ENCODE measurements at places on chromosomes 13 and 19.

DNA sequence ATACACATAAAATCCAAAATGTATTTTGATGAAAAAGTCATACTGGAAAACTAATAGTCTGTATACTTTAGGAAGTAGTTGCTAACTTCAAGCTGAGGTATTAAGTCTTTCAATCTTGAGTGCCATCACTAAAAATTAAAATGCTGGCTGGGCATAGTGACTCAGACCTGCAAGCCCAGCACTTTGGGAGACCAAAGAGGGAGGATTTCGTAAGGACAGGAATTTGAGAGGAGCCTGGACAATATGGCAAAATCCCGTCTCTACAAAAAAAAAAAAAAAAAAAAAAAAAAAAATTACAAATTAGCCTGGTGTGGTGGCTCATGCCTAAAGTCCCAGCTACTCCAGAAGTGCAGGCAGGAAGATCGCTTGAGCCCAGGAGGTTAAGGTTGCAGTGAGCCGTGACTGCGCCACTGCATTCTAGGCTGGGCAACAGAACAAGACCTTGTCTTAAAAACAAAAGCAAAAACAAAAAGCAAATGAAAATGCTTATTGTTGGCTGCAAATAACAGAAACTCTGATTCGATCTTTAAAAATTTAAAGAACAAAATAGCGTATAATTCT is 1994.2 kb upstream of the PCDH20 start:
- no peaks in the 10 kb centered on the region for H3K4me1 ChIP-seq
- no peak for DNase-seq
- no peak overlapping the region for H3K27ac ChIP-seq
- H3K36me3 ChIP-seq: no peaks in the 10 kb centered on the region

DNA sequence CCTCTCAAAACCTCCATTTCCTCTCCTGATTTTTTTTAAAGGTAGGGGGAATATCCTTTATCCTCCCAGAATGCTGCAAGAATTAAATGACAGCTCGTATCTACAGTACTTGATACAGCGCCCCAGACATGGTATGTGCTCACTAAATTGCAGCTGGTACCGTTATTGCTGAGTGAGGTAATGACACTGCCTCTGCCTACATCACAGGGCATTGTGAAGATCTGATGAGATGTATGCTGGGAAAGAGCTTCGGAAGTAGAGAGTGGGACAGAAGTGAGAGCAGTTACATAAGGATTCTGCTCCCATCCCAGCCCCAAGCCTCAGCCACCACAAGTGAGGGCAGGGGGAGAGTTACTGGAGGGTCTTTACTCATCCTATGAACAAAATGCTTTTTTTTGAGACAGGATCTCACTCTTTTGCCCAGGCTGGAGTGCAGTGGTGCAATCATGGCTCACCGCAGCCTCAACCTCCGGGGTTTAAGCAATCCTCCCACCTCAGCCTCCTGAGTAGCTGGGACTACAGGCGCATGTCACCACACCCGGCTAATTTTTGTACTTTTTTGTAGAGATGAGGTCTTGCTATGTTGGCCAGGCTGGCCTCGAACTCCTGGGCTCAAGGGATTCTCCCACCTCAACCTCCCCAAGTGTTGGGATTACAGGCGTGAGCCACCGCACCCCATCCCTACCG is 1.7 kb upstream of the FKRP start:
- H3K4me3 ChIP-seq: peak overlapping the region; percentile 97
- peaks cover 43% of the 10 kb centered on the region for H3K4me1 ChIP-seq

DNA sequence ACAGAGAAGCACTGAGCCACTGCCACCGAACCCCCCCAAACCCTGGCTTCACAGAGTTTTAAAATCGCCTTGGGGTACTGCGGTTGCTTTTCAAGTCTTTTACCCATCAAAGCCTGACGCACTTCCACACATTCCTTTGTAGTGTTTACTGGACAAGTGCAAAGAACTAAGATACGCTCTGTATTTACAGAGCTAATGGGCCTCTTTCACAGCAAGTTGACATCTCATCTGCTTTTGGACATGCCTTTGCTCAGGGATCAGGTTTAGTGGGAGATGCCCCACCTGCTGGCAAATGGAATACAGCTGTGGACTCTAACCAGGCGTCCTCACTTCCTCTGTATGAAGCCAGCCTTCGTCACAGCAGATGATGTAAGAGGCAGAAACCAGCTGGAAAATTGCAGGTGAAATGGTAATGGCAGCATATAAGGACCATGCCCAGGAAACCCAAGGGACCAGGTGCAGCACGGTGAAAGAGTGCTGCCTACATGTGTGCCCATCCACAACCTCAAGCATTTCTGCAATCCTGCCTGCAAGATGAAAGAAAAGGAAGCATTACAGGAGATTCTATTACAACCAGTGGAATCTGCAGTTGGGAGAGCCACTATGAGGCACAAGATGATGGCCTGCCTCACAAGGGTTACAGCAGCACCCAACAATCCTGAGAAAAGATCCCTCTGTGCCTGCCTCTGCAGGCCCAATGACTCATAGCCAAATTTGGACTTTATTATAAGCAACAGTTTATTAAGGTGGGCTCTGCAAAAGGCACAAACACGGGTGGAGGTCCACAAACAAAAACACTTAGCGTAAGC is 34.7 kb downstream of the BRD4 start:
- peaks cover 14% of the 10 kb centered on the region for H3K36me3 ChIP-seq
- peak; percentile 12 for DNase-seq
- no peak overlapping the region for H3K4me3 ChIP-seq
- no peaks in the 10 kb centered on the region for H3K27me3 ChIP-seq
- no peak overlapping the region for H3K27ac ChIP-seq

GRCh38 chr13:91668866-91669495 is 270.6 kb downstream of the GPC5 start:
- H3K27me3 ChIP-seq: no peaks in the 10 kb centered on the region
- H3K36me3 ChIP-seq: no peaks in the 10 kb centered on the region
- no peak overlapping the region for H3K4me3 ChIP-seq
- no peak for DNase-seq

DNA sequence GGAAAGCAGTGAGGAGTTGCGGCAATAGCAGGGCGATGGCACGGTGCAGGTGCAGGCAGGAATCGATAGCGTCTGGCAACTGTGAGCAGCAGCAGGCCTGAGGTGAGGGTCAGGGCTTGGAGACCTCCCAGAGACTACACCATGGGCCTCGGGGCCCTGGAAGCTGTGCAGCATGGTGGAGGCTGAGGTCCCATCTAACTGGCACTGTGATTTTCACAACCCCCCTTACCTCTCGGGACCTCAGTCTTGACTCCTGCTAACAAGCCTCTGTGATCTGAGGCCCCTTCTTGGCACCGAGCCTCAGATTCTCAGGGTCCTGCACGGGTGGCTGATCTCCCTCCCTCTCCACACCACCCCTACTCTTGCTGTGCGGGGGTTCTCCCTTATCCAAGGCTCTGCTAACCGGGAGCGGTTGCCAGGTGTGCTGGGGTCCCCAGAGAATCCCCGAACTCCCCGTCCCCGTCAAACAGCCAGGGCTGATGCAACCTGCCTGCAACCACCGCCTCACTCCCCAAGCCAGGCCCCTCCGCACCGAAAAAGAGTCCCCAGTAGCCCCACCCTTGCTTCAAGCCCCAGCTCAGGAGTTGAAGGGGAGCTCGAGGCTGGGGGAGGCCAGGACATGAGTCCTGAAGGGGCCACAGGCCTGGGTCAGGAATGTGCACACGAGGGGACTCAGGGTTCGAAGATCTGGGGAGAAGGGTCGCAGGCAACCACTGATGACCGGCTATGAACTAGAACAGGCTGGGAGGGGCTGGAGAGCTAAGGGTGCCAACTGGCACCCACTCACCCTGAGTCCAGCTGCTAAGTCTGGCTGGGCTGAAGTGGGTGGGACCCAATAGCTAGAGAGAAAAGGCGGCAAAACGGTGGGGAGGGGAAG is 4.8 kb upstream of the ATF5 start:
- no peak overlapping the region for H3K4me3 ChIP-seq
- peaks cover 8% of the 10 kb centered on the region for H3K4me1 ChIP-seq
- no peak for DNase-seq
- no peaks in the 10 kb centered on the region for H3K27me3 ChIP-seq
- no peak overlapping the region for H3K27ac ChIP-seq

DNA sequence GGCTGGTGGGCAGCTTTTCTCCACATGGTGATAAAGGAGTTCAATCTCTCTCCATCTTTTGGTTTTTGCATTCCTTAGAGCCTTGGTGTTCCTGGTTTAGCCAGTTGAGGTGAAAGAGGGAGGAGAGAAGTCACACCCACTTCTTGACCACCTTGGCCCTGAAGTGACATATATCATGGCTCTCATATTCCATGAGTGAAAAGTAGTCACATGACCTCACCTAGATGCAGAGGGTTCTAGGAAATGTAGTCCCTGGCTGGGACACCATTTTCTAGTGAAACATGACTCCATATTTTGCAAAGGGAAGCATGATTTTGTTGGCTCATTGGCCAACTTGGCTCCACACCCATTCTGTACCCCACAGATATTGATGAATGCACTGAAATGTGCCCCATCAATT is 16.1 kb downstream of the ADGRE1 start:
- H3K4me1 ChIP-seq: no peaks in the 10 kb centered on the region
- H3K27me3 ChIP-seq: peaks cover 12% of the 10 kb centered on the region
- no peaks in the 10 kb centered on the region for H3K36me3 ChIP-seq
- DNase-seq: no peak
- no peak overlapping the region for H3K27ac ChIP-seq
- H3K4me3 ChIP-seq: no peak overlapping the region

GRCh38 chr13:97468331-97468730 is 34.4 kb downstream of the RAP2A start:
- DNase-seq: no peak
- no peak overlapping the region for H3K4me3 ChIP-seq
- no peaks in the 10 kb centered on the region for H3K27me3 ChIP-seq

- H3K4me1 ChIP-seq: no peaks in the 10 kb centered on the region
- no peak overlapping the region for H3K27ac ChIP-seq
These were observed 77.9 kb downstream of the ZNF536 start for GRCh38 chr19:30450100-30450499.

DNA sequence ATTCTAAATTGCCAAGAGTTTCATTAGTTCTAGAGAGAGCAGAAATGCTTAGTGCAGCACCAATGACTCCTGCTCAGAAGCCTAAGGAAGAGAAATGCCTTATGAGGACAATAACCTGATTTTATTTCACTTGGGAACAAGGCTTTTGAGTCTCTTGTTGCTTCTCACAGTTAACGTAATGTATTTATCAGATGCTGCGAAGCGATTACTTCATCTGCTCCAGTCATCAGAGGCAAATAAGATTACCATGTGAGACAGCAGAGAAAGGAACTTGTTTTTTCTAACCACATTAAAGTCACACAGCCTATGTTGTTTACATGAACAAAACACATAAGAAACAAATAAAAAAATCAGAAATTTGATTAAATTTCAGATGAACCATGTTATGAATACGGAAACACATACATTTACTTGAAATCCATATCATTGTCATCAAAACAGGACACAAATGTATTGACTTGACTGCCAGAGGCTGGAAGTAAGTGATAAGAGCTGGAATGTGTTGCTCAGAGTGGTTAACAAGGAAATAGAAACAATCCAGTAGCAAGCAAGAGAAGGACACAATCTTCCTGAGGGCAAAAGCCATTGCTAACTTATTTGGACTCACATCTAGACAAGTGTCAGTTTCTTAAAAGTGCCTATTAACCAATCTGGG is 147.3 kb downstream of the LHFPL6 start:
- no peak overlapping the region for H3K27ac ChIP-seq
- H3K36me3 ChIP-seq: no peaks in the 10 kb centered on the region
- H3K27me3 ChIP-seq: peaks cover 40% of the 10 kb centered on the region
- H3K4me3 ChIP-seq: no peak overlapping the region
- H3K4me1 ChIP-seq: no peaks in the 10 kb centered on the region

GRCh38 chr19:50494186-50495019 is 16.6 kb downstream of the JOSD2 start:
- H3K4me3 ChIP-seq: no peak overlapping the region
- peaks cover 22% of the 10 kb centered on the region for H3K27me3 ChIP-seq
- H3K36me3 ChIP-seq: peaks cover 14% of the 10 kb centered on the region
- H3K4me1 ChIP-seq: peaks cover 13% of the 10 kb centered on the region
- H3K27ac ChIP-seq: no peak overlapping the region

DNA sequence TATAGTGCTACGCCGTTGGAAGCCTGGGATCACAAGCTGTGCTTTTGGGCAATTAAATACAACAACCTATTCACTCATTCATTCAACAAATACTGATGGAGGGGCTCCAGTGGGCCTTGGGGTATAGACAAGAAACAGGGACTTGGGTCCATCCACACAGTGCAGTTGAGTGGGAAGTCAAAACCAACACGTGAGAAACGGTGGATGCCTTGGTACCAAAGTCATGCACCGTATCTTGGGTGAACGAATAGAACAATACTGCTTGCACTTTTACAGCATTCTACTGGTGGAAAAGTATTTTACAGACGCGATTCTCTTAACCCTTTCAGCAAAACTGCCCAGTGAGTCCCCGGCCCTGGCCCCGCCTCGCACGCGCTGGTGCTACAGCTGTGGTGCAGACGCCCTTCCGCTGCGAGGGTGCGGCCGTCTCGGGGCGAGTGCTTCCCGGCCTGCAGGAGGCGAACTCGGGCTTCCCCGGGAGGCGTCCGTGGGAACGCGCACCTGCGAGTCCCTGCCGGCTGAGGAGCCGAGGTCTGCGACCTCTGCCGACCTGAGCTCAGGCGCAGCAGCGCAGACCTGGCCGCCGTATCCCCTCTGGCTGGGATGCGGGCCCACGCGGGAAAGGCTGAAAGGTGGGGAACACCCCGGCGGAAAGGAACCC is 8.3 kb downstream of the TNFRSF19 start:
- no peaks in the 10 kb centered on the region for H3K27me3 ChIP-seq
- peaks cover 23% of the 10 kb centered on the region for H3K36me3 ChIP-seq
- peak overlapping the region; percentile 81 for H3K4me3 ChIP-seq
- H3K4me1 ChIP-seq: peaks cover 10% of the 10 kb centered on the region
- H3K27ac ChIP-seq: no peak overlapping the region
- peak; percentile 78 for DNase-seq

DNA sequence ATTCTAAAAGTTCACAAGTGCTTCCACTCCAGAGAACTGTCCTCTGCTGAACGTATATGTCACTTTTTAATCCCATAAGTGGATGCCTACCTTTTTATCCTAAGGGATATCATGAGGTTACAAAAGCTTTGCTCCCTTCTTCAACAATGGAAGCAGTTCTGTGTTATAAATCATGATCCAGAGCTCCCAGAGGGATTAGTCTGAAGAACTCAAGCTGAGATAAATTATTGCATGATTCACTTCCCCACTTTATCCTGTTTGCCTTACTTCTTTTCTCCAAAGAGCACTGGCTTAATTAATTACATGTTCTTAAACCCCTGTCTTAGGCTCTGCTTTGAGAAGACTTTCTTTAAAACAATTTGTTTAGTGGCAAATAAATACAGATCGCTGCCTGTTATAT is 246.7 kb downstream of the PCDH17 start:
- DNase-seq: no peak
- H3K27ac ChIP-seq: no peak overlapping the region
- H3K36me3 ChIP-seq: no peaks in the 10 kb centered on the region
- no peaks in the 10 kb centered on the region for H3K4me1 ChIP-seq

GRCh38 chr13:37485756-37486155 is 112.8 kb downstream of the POSTN start:
- no peak for DNase-seq
- H3K27me3 ChIP-seq: no peaks in the 10 kb centered on the region
- H3K4me3 ChIP-seq: no peak overlapping the region

GRCh38 chr13:73141292-73141771 is 82.5 kb downstream of the KLF5 start:
- no peak overlapping the region for H3K4me3 ChIP-seq
- H3K36me3 ChIP-seq: peaks cover 20% of the 10 kb centered on the region
- H3K27me3 ChIP-seq: no peaks in the 10 kb centered on the region
- no peak overlapping the region for H3K27ac ChIP-seq
- DNase-seq: no peak

Measured in Calu3 (cell line).